ENCODE measurements at places on chromosomes 13 and 19.

DNA sequence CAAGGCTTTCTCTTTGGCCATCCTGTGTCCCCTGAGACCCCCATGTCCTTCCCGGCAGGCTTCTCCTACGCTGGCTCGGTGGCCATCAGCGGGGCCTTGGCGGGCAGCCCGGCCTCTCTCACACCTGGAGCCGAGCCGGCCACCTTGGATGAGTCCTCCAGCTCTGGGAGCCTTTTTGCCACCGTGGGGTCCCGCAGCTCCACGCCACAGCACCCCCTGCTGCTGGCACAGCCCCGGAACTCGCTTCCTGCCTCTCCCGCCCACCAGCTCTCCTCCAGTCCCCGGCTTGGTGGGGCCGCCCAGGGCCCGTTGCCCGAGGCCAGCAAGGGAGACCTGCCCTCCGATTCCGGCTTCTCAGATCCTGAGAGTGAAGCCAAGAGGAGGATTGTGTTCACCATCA is 14.2 kb downstream of the PLEKHJ1 start:
- DNase-seq = no peak

- DNase-seq = no peak
These were observed 25.2 kb downstream of the ABCC4 start for GRCh38 chr13:95276037-95276505.

- DNase-seq = no peak
These were observed 12.7 kb downstream of the SGTA start for GRCh38 chr19:2770055-2771013.

DNA sequence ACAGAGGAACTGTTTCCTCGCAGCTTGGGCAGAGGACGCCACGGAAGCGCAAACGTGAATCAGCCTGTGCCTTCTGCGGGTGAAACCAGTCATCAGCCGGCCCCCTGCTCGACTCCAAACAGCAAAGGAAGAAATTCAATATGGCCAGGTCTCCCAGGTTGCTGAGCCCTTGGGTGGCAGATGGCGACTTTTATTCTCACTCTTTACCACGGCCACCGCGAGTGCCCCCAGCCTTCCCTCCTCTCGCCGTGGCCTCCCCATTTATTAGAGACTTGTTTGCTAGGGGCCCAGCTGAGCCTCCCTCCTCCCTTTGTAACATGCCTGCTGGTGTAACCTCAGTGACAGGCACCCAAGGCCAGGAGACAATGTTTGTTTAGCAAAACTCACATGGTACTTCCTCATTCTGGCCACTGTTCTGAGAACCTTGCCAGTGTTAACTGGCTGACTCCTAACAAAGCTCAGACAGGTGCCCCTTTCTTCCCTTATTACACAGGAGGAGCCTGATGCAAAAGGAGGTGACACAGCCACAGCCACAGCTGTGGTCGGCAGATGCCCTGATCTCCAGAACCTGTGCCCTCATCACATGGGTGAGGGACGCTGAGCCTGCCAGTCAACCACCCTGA is 5.8 kb downstream of the RAB20 start:
- DNase-seq = no peak

GRCh38 chr13:113561417-113562084 is 23.0 kb upstream of the TFDP1 start:
- no peak for DNase-seq

DNA sequence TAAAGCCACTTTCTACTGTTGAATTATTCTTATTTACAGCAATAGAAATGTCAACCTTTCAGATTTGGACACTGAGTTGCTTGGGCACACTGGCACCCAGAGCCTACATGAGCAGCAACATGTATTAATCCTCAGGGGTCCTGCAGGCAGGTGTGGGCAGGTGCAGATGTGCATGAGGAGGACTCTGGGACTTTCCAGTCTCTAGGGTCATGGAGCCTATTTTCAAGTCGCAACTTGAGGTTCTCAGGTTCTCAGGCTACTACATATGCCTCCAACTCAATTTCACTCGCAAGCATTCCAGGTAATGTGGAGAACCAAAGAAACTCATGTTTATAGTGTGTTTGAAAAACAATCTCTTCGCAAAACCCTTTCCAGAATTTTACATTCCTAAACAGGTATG is 73.2 kb downstream of the STARD13 start:
- DNase-seq = no peak

DNA sequence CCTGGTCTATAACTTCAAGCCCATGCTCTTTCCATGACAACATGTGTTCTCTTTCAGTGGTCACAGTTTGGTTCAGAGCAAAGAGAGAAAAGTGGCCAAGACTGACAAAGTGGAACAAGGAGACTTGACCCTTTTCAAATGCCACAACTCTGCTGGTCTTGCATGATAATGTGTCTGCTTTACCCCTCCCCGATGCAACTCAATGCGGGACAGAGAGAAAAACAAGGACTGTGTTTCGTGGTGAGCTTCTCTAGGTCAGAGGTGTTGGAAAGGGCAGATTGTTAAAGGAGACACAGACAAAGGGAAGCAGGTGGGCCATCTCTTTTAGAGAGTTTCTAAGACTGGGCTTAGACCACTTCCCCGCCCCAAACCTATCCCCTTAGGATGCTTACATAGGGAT is 61.6 kb upstream of the SERTM1 start:
- DNase-seq = no peak

DNA sequence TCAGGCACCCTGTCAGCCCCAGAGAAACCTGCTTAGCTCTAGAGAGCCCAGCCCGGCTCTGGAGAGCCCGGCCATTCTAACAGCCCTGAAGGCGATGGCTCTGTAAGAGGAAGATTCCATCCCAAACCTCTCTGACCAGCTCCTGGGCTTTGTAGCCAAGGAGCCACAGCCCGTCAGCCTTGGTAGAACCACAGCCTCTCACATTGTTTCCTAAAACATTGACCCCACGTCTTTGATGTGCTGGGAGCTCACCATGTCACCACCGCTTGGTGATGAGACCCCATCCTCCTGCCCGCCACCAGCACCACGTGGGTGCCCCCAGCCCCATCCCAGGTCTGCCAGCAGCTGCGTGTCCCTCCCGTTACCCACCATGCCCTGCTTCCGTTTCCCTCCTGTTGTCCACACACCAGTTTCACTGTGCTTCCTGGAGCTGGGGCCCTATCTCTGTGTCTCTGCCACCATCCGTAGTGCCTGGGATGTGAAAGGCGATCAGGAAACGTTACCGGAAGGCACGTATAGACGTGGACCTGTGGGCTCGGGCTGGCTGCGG is 94.2 kb upstream of the MCF2L start:
- DNase-seq = no peak

GRCh38 chr13:76913898-76914297 is 27.7 kb upstream of the KCTD12 start:
- DNase-seq = no peak

DNA sequence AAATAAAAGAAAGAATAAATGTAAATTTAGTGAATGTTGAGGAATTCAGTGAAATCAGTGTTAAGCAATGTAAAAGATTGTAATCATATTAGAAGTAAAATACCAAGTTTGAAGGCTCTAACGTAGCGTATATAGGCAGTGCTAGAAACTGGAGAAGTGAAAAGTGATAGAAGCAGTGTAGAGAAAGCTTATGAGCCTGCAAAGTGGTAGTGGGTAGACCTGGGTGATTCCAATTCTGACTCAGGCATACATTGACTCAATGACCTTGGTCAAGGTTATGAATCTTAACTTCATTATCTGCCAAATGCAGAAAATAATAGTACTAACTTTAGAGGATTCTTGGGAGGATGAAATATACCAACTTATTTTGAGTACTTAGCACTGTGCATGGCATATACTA is 4.1 kb downstream of the SLC10A2 start:
- no peak for DNase-seq

GRCh38 chr19:41930322-41930722 is 2.1 kb upstream of the ERFL start:
- DNase-seq = no peak

- DNase-seq = no peak
These were observed 27.1 kb downstream of the ZNF724 start for GRCh38 chr19:23222998-23223652.

DNA sequence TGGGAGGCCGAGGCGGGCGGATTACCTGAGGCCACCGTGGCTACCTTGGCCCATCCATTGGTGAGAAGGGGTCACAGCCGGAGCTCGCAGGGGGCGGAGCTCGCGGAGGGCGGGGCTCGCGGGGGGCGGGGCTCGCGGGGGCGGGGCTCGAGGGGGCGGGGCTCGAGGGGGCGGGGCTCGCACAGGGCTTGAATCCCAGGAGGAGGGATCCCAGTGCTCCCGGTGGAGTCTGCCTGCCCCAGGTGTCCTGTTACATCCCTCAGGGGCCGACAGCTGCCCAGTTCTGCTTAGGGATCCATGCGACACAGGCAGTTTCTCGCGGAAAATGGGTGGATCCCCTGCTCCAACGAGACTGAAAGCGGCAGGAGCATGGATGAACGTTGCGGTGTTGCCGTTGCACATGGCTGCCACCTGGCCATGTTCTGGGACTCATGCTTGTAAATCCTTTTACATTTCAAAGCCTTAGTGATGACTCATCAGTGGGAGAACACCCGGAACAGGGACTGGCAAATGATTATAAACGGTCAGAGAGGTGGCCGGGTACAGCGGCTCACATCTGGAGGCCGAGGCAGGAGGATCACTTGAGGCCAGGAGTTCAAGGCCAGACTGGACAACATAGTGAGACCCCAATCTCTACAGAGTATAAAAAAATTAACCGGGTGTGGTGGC is 25.1 kb downstream of the TMPRSS9 start:
- DNase-seq = peak; percentile 59

- no peak for DNase-seq
These were observed 28.0 kb downstream of the AKT2 start for GRCh38 chr19:40257096-40257517.

- no peak for DNase-seq
These were observed 232.2 kb downstream of the DLEU7 start for GRCh38 chr13:50611117-50611781.

DNA sequence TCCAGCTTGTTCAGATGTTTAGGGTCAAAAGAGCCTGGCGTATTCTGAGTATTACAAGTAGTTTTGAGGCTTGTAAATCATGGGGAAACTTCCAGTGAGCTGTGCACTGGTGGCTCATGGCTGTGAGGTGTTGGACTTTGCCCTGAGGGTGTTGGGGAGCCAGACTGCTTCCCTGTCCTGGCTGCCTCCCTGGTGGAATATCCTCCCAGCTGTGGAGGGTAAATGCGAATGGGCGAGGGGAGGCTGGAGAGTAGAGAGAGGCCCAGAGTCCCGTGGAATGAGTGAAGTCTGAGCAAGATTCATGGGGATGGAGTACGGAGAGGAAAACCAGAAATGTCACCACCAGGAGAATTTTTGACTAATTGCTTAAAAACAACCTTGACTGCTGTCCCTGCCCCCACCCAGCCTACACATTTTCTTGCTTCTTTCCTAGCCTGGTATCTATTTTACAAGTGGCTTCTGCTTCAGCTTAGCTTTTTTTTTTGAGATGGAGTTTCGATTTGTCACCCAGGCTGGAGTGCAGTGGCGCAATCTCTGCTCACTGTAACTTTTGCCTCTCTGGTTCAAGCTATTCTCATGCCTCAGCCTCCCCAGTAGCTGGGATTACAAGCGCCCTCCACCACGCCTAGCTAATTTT is 3.7 kb downstream of the SNRPA start:
- no peak for DNase-seq

GRCh38 chr13:94956417-94957110 is 244.2 kb upstream of the SOX21 start:
- DNase-seq = no peak

DNA sequence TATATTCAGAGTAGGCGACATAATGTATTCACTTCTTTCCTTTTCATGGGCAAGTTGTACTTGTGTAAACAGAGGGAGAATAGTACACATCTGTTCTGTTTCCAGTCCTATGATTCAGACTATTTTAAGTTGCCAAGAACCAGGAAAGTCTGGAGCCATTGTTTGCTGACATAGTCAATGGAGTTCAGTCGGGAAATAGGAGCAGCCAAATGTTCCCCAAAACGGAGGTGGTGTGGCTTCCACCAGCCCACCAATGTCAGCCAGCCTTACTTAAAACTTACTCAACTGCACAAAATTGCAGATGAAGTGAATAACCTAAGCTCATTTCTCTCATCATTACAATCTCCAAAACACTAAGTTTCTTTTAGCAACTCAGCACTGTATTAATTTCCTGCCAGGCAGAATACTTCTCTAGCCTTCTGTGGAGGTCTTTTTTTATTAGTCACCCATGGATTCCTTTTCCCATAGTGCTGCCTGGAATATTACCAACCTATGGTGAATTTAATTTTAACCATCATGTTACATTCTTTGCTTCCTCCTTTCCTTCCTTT is 22.3 kb upstream of the CSNK1A1L start:
- DNase-seq = no peak

GRCh38 chr19:47493378-47494210 is 9.6 kb upstream of the KPTN start:
- DNase-seq = no peak

- no peak for DNase-seq
These were observed 511.6 kb upstream of the ARGLU1 start for GRCh38 chr13:107079423-107080049.

DNA sequence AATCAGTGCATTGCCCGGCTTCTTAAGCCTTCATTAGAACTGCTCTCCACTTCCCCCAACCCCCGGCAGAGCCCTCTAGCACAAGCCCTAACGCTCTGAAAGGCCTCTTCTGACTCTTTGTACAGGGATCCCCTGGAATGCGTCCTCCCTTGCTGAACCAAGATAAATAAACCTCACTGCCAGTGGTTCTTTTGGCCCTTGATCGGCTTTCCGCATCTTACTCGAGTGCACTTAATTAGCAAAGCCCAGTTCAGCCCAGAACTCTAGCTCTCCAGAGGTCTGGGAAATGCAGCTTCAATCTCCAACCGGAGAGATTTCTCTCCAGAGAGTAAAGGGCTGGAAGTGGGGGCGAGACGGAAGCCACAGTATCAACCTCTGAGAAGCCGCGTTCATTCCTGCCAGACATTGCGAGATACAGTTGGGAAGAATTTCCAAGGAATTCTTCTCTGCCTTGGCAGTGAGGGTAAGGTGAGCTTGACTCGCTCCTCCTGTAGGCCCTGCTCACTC is 8.7 kb upstream of the ZNF444 start:
- no peak for DNase-seq

DNA sequence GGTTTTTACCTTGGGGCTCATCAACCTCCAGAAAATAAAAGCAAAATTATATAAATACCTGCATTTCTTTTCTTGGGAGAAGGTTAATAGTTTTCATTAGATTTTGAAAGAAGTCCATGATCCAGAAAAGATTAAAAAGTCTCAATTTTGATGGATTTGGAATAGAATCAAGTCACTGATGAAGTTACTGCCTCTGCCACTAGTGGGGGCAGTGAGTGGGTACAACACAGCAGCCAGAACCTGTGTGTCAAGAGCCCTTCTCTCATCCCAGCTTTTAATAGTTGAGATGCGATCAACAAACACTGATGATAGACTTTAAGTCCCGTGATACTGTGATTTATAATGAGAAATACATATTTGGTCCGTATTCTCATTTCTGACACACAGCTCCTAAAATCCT is 686.7 kb downstream of the DIAPH3 start:
- DNase-seq = no peak
